ENCODE measurements at places on chromosomes 5 and 9.

GRCh38 chr5:82466986-82467561 lies 188.9 kb upstream of the RPS23 start:
- no peak for DNase-seq

- DNase-seq, result no peak
Observed at GRCh38 chr9:36140086-36141084, 3.9 kb downstream of the GLIPR2 start.

DNA sequence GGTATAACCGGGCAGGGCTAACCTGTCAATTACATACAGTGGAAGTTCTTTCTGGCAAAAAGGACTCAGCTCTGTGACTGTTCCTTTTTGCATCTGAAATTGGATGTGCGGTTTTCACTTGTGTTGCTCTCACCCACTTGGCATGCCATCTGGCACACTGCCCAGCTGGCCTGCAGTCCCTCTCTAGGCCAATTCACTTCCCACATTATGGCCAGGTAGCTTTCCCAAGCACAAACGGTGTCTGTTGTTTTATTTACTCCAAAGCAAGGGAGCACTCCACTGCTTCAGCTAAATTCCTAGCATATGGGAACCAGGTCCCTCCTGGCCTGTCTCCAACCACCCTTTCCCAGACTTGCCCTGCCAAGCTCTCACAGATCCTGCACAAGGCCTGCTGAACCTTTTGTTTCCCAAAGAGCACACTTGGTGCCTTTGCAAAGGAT lies 132.5 kb downstream of the SEMA6A start:
- DNase-seq, result no peak

- DNase-seq, result no peak
Observed at GRCh38 chr5:61525512-61526206, 193.6 kb downstream of the ZSWIM6 start.

GRCh38 chr9:123722378-123722777 lies 207.5 kb downstream of the DENND1A start:
- no peak for DNase-seq

- no peak for DNase-seq
Observed at GRCh38 chr5:171745602-171746001, 40.0 kb upstream of the SMIM23 start.

- no peak for DNase-seq
Observed at GRCh38 chr9:99073985-99074901, 30.7 kb upstream of the TGFBR1 start.

GRCh38 chr5:107603349-107603748 lies 67.4 kb downstream of the EFNA5 start:
- DNase-seq, result no peak

DNA sequence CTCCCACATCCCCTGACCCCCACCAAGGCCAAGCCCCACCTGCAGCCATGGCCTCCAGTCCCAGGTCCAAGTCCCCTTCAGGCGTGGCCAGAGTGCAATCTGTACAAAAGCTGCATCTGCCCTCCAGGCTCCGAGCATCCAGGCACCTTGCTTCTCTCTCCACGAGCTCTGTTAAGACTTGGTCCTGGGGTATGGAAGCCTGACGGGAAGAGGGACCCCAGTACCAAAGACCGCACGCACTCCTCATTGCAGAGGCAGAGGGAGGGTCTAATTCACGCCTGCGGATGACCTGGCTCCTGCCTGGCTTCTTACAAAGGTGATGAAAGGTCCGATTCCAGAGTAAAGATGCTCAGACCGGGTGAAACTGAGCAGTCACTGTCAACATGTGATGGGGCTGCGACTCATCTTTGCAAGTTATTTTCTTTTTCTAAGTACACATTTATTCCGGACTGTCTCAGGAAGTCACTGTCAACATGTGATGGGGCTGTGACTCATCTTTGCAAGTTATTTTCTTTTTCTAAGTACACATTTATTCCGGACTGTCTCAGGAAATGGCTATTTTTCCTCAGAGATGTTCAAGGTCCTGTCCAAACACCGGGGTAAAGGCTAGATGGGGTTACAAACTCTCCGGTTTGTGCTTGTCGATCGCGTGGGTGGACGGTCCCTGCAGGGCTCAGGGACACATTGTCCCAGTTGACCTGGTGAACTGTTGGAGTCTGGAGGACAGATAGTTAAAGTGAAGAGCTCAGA lies 252.0 kb upstream of the IRX4 start:
- DNase-seq, result no peak

DNA sequence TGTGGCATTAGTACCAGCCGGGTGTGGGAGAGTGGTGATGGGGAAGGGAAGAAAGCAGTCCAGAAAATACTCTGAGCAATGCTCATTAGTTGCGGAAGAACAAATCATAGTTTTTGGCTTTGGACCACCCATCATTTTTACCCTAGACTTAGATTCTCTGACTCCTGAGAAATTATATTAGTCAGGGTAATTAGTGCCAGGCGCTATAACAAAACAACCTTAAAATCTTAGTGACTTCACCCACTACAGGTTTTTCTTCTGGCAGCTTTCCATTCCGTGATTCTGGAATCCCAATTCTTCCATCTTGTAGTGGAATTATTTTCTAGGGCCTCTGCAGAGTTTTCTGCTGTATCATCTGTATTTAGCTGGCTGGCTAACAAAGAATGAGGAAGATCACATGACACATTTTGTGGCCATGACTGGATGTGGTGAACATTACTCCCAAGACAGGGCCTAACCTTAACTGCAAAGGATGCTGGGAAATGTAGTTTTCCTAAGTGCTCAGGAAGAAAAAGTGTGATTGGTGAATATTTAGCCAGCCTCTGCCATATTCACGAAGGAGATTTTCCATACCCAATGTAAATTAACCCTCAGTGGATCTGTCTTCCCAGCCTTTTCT lies 373.0 kb upstream of the MEF2C start:
- no peak for DNase-seq

- no peak for DNase-seq
Observed at GRCh38 chr5:159965031-159965837, 43.7 kb upstream of the TTC1 start.

DNA sequence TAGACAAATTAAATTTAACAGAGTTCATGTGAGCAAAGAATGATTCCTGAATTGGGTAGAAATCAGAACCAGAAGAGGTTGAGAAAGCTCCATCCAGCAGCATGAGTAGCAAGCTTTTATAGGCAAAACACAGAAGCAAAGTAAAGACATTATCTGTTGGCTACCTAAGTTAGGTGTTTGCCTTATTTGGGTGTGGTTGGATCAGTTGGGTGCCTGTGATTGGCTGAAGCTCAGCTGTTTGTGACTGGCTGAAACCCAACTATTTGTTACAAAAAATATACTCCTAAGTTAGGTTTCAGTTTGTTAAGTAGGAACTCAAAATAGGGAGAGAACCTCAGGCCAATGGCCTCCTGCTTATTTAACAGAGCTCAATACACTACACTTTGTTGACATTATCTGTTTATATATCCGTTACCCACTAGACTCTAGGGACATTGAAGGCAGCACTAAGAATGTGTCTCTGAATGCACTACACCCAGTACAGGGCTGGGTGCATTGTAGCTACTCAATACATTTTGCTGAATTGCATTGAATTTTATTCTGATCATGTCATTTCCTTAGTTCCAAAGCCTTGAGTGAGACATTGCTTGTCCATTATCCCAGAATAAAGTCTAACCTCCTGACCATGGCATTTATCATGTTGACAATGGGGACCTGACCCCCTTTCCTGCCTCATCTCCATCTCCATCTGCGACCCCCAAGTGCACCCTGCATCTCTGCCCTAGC lies 98.7 kb downstream of the CCDC192 start:
- DNase-seq, result no peak

- DNase-seq, result no peak
Observed at GRCh38 chr9:21239911-21240310, at the start of gene IFNA14. IFNA14 (minus strand) TSS chr9:21240005; CDS start chr9:21239935, 70 bp downstream.

GRCh38 chr9:32867026-32867425 lies 83.7 kb downstream of the TMEM215 start:
- no peak for DNase-seq

GRCh38 chr9:68750255-68750654 lies 45.2 kb downstream of the PIP5K1B start:
- DNase-seq, result no peak

- DNase-seq, result no peak
Observed at GRCh38 chr5:80928073-80928472, 32.1 kb upstream of the RASGRF2 start.

GRCh38 chr5:158410976-158411375 lies 552.0 kb upstream of the CLINT1 start:
- DNase-seq, result no peak

DNA sequence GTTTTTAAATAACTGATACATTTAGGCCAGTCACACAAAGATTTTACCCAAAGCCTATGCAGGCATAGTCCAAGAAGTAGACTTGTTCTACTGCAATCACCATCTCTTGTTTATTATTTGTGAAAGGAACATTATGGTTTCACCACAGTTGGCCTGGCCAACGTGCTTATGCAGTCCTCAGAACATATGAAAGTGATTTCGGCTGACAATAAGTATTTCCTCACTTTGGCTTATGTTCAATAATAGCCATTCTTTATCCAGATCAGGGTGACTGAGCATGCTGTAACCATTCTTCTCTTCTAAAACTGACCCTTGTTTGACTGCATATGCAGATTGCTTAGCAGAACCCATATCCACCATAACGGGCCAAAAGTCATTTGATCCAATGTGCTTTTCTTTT lies 76.6 kb upstream of the CCDC152 start:
- no peak for DNase-seq

- no peak for DNase-seq
Observed at GRCh38 chr9:87160148-87161102, 213.1 kb upstream of the GAS1 start.

DNA sequence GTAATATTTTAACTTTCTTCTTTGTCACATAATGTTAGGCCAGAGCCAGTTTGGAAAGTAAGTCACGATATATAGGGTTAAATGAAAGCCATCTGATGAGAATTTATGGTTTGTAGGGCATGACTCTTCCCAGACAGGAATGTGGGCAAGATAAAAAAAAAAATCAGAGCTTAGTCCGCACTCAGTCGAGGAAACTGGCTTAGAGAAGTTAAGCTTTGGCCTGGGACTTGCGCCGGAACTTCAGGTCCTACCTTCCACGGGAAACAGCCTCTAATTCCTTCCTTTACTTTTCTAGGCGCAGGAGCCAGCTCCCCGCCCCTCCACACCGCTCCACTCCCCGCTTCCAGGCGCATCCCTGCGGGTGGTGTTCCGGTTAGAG lies 475 bp downstream of the DDX31 start:
- no peak for DNase-seq

DNA sequence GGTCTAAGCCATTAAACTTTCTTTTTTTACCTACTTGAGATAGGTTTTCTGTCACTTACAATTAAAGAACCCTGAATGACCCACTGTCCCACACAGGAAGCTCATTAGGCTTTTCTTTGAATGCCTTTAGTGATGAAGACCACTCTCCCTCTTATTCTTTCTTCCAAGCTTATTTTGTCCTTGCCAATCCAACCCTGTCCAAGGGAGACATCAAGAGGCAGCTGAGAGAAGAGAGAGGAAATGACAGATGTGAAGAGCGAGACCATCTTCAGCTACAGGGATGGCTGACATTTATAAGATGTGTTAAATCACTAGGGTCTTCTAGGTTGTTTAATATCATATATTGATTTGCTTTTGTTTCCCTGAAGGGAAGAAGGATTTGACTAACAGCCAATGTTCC lies 133.5 kb downstream of the FAM114A2 start:
- DNase-seq, result no peak

- DNase-seq, result no peak
Observed at GRCh38 chr5:38540314-38540713, 16.1 kb downstream of the LIFR start.

DNA sequence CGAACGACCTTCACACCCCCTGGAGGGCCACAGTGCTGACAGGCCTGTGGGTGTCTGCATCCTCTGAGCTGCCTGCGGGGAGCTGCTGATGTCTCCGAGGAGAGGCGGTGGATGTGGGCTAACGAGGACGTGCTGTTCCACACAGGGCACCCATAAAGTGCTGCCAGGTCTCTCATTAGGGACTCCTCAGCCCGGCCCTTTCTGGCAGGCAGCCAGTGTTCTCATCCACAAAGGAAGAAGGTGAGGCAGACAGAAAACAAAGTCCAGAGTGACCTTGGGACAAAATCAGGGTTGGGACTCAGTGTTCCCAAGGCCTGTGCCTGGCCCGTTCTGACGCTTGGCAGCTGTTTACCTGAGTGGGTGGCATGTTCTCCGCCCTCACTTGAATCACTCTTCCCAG lies 29.3 kb downstream of the CARTPT start:
- DNase-seq, result no peak

DNA sequence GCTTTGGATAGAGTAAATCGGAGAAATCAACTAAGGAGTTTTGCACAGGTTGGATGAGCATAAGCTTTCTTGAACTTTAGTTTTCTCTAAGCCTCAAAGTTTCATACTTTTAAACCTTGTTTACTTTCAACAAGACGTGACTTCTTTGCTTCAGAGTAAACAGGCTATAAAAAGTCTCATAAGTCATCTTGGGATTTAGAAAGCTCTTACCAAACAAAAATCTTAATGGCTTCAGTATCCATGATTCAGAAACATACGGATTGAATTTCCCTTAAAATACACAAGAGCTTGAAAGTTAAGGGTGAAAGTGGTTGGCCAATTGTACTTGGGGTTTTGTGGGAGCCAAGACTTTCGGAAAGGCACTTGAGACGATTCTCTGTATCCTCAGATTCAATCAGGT lies 270.9 kb upstream of the ANKH start:
- DNase-seq, result no peak

GRCh38 chr5:133525126-133525525 lies 87.2 kb downstream of the FSTL4 start:
- no peak for DNase-seq

DNA sequence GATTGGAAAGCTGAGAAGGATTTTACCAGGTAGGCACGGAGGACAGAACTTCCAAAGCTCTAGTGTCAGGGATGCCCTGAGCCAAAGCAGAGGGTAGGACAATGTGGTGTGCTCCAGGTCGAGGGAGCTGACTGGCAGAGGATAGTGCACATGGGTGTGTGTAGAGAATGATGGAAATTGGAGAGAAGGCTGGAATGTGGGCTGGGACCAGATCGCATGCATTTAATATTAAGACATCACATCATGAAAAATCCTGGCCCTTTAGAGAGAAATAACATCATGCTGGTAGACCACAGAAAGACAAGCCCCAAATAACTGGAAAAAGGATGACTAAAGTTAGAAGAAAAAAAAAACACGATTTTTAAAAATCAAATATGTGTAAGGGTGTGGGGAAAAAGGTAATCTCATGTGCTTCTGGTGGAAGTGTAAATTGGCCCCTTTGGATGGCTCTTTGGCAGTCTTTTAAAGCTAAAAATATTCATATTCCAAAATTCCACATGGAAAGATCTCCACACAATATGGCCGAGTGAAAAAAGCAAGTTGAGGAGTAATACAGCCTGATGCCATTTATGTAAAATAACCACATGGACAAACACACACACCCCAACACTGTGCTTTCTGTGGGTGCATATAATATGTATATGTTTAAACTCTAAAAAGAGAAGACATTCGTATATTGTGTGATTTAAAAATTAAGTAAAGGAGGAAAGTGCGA lies 67.0 kb upstream of the TGFBR1 start:
- DNase-seq, result no peak

- DNase-seq, result no peak
Observed at GRCh38 chr5:3024126-3024525, 272.6 kb upstream of the IRX2 start.

- DNase-seq, result no peak
Observed at GRCh38 chr5:149737355-149737754, 7.2 kb downstream of the PPARGC1B start.
